ENCODE measurements at places on chromosomes 1 and 21.
A peak's percentile ranks its signal among the peaks of the same experiment; 100 is the strongest.

- no peak overlapping the region for H3K27ac ChIP-seq
- peaks cover 27% of the 10 kb centered on the region for H3K36me3 ChIP-seq
- peaks cover 25% of the 10 kb centered on the region for H3K4me1 ChIP-seq
- H3K27me3 ChIP-seq: no peaks in the 10 kb centered on the region
Measured at GRCh38 chr1:43396059-43396458, 6.4 kb downstream of the SZT2 start.

DNA sequence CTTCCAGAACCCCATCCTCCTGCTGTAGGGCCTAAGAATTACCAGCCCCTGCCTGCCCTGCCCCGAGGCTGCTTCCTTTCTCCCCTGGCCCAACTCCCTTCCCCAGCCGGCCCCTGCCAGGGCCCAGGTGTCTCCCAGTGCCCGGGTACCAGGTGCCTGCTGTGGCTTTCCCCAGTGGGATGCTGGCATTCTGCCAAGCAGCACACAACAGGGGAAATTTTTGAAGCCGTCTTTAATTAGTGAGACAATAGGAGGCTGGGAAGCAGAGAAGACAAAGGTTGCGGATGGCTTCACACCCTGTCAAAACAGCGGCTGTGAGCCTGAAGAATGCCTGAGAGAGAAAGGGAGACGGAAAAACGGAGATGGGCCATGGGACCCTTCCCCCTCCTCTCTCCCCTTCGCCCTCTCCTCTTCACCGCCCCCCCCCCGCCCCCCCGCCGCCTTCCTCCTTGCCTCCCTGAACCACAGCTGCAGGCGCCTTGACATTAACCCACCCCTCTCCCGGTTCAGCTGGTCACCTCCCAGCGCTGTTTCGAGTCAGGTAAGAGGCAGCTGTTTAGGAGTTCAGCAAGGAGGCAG, 33.6 kb downstream of the LRRN2 start:
- H3K36me3 ChIP-seq: no peaks in the 10 kb centered on the region
- no peak overlapping the region for H3K27ac ChIP-seq
- no peak for ATAC-seq
- peaks cover 29% of the 10 kb centered on the region for H3K27me3 ChIP-seq

DNA sequence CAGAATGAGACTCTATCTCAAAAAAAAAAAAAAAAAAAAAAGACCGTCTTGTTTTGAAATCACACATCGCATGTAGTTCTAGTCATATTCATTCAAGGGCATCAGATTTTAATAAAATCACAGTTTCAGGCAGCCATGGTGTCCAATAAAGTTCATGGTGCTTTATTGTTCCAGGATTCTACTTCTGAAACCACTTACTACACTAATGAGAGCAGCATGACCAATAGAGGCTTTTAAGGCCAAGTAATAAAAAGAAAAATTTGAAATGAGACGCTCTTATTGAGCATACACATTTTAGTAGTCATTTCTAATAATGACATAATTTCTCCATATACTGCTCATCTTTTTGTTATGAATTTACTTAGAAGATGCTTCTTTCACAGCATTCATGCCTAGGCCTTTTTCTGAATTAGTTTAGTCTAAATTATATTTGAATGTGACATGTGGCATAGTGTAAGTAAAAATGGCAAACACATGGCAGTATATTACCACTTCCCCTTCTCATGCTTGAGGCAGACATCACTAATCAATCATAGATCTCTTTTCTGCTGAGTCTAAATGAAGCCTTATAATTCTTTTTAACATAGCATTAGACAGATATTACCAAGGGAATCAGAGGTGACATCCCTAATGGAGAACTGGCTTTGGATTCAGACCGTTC, 18.5 kb downstream of the NTMT2 start:
- no peak for ATAC-seq
- H3K4me1 ChIP-seq: no peaks in the 10 kb centered on the region
- no peak overlapping the region for H3K27ac ChIP-seq
- no peaks in the 10 kb centered on the region for H3K36me3 ChIP-seq
- peaks cover 5% of the 10 kb centered on the region for H3K27me3 ChIP-seq

DNA sequence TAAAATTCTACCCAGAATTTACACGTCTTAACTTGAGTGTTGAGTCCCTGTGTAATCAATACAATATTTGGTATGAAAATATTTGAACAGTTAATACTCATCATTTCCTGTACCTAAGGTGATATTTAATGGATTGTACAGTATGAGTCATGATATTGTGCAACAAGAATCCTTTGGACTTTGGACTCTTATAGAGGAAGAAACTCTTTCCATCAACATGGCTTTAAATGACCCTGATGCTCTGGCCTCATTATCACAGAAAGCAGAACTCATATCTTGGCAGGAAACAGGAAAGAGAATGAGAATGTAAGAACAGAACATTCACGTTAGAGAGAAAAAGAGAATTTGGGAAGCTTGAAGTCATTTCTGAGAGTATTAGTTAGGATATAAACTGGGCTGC, 168.8 kb upstream of the B3GALT2 start:
- H3K27me3 ChIP-seq: peaks cover 16% of the 10 kb centered on the region
- no peaks in the 10 kb centered on the region for H3K36me3 ChIP-seq
- H3K4me3 ChIP-seq: no peak overlapping the region
- H3K27ac ChIP-seq: no peak overlapping the region
- no peak for ATAC-seq
- no peaks in the 10 kb centered on the region for H3K4me1 ChIP-seq

GRCh38 chr1:168598892-168599291, 22.5 kb downstream of the XCL1 start:
- H3K36me3 ChIP-seq: no peaks in the 10 kb centered on the region
- no peak overlapping the region for H3K4me3 ChIP-seq
- ATAC-seq: no peak
- H3K4me1 ChIP-seq: no peaks in the 10 kb centered on the region

- H3K27ac ChIP-seq: no peak overlapping the region
- ATAC-seq: no peak
- H3K4me3 ChIP-seq: no peak overlapping the region
Measured at GRCh38 chr1:92577261-92577895, 90.7 kb upstream of the GFI1 start.

DNA sequence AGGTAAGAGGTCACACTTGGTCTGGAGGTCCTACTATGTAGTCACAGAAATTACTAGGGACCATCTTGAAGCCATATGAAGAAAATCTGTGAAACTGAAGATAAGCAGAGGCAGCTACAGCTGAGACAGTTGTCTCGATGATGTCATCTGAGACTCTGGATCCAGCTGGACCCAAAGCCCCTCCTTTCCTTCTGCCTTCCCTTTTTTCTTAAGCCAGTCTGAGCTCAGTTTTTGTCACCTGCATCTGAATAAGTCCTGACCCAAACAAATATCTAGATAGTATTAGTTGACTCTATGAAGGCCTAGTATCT, 143.3 kb downstream of the ETS2 start:
- H3K27ac ChIP-seq: no peak overlapping the region
- H3K27me3 ChIP-seq: peaks cover 22% of the 10 kb centered on the region
- ATAC-seq: no peak
- H3K4me1 ChIP-seq: no peaks in the 10 kb centered on the region
- no peaks in the 10 kb centered on the region for H3K36me3 ChIP-seq
- no peak overlapping the region for H3K4me3 ChIP-seq

GRCh38 chr1:118381197-118381869, 196.3 kb upstream of the SPAG17 start:
- H3K4me1 ChIP-seq: no peaks in the 10 kb centered on the region
- H3K27ac ChIP-seq: no peak overlapping the region
- H3K27me3 ChIP-seq: no peaks in the 10 kb centered on the region
- H3K36me3 ChIP-seq: no peaks in the 10 kb centered on the region
- ATAC-seq: no peak

GRCh38 chr1:64135462-64136223, 67.8 kb upstream of the UBE2U start:
- no peak overlapping the region for H3K27ac ChIP-seq
- H3K4me1 ChIP-seq: no peaks in the 10 kb centered on the region
- ATAC-seq: no peak
- H3K36me3 ChIP-seq: no peaks in the 10 kb centered on the region

GRCh38 chr1:194535369-194535768, 1349.0 kb upstream of the B3GALT2 start:
- no peak overlapping the region for H3K27ac ChIP-seq
- no peaks in the 10 kb centered on the region for H3K36me3 ChIP-seq
- H3K4me3 ChIP-seq: no peak overlapping the region
- no peaks in the 10 kb centered on the region for H3K27me3 ChIP-seq
- H3K4me1 ChIP-seq: no peaks in the 10 kb centered on the region
- ATAC-seq: no peak

- peak overlapping the region; percentile 51 for H3K4me3 ChIP-seq
- ATAC-seq: peak; percentile 88
- no peaks in the 10 kb centered on the region for H3K36me3 ChIP-seq
Measured at GRCh38 chr1:39609618-39610331, 29.7 kb downstream of the HEYL start.

DNA sequence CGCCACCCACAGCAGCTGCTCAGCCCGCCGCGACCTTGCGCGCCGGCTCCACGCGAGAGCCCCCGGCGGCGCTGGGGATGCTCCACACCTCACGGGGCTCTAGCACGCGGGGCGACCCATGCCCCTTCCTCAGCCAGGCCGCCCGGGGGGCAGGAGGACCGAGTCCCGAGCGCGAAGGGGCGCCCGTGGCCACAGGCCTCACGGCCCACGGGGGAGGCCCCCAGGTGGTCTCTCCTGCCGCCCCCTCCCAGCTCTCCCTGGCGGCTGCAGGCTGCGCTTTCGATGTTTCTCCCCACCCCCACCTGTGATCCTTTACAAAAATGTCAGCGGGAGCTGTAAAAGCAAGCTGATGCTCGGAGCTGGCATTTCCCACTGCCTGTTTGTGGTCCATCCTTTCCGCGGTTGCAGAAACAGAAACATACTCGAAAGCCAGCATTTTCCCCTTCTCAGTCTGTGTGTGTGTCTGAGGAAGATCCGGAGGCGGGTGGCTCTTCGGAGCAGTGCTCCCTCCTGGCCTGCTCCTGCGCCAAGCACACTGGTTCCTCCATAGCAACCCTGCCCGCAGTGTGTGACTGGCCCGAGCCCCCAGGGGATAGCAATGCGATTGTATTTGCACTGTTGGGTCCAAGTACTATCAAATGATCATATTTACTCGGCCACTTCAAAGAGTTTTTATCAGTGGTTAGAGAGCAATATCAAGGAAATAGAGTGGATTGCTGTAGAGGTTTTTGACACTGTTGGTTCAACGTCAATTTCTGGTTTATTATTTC, 2.1 kb downstream of the KIF26B start:
- peaks cover 35% of the 10 kb centered on the region for H3K4me1 ChIP-seq
- ATAC-seq: no peak
- no peak overlapping the region for H3K27ac ChIP-seq

DNA sequence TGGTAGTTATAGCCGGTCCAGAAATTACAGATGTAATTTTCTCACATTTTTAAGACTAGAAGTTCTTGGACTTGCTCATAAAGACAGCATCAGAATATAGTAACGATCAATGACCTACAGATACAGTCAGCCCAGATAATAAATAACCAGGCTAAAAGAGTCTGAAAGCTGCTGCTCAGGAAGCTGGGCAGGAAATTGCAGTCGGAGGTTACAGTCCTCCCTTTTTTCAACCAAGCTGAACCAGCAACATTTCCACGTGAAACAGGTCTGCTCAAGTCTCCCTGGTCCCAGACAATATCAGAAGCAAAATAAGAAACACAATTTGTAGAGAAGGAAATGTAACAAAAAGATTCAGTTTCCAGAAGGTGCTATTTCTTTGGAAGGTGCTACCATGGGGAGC, 457.4 kb downstream of the SIPA1L2 start:
- H3K4me1 ChIP-seq: no peaks in the 10 kb centered on the region
- no peaks in the 10 kb centered on the region for H3K36me3 ChIP-seq
- H3K4me3 ChIP-seq: no peak overlapping the region
- ATAC-seq: no peak

DNA sequence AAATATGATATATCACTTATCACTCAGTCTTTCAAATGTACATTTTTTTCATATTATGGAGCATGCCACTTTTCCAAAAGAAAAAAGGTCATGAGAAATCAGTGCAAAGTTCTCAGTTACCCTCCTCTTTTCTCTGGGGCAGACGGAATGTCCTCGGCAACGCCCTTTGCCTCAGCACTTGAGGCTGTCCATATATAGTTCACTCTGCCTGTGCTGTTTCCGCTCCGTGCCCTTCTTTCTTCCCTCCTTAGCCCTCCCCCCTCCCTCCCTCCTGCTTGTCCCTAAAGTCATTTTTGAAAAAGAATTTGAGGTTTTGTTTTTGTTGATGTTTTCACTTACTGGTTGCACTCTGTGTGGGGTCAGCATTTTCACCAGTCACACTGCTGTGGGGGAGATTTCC, 5.4 kb downstream of the BARHL2 start:
- H3K36me3 ChIP-seq: no peaks in the 10 kb centered on the region
- peaks cover 100% of the 10 kb centered on the region for H3K27me3 ChIP-seq
- H3K4me3 ChIP-seq: no peak overlapping the region
- H3K27ac ChIP-seq: no peak overlapping the region
- no peak for ATAC-seq

DNA sequence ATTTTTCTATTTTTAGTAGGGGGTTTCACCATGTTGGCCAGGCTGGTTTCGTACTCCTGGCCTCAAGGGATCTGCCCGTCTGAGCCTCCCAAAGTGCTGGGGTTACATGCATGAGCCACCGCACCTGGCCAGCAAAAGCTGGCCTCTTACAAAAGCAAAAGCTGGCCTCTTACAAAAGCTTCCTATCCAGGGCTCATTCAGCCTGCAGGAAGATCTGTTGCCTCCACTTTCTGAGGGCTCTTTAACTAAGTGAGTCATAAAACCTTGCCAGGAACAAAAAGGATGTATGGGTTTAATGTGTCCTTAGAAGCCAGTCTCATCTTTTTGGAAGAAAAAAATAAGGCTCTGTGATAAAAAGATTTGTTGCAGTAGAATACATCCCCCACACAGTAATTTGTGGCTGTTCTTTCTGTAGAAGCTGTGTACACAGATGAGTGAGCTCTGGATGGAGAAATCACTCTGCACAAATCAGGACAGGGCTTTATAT, 15.0 kb downstream of the HTR1D start:
- H3K4me3 ChIP-seq: no peak overlapping the region
- H3K4me1 ChIP-seq: peaks cover 7% of the 10 kb centered on the region
- no peaks in the 10 kb centered on the region for H3K36me3 ChIP-seq
- no peak for ATAC-seq

Data from stimulated activated memory B cell treated with anti-CD40 and anti-IgM and Interleukin-4, amounts not matched to agents 10 μg/mL and 1 μg/mL and 100 μg/mL, for 72 hours (primary cell).